Activated CD8-positive, alpha-beta memory T cell treated with anti-CD3 and anti-CD28 coated beads, Interleukin-2, amount 50 U/mL, for 4 hours (primary cell): ENCODE measurements at places on chromosomes 6 and 20.

DNA sequence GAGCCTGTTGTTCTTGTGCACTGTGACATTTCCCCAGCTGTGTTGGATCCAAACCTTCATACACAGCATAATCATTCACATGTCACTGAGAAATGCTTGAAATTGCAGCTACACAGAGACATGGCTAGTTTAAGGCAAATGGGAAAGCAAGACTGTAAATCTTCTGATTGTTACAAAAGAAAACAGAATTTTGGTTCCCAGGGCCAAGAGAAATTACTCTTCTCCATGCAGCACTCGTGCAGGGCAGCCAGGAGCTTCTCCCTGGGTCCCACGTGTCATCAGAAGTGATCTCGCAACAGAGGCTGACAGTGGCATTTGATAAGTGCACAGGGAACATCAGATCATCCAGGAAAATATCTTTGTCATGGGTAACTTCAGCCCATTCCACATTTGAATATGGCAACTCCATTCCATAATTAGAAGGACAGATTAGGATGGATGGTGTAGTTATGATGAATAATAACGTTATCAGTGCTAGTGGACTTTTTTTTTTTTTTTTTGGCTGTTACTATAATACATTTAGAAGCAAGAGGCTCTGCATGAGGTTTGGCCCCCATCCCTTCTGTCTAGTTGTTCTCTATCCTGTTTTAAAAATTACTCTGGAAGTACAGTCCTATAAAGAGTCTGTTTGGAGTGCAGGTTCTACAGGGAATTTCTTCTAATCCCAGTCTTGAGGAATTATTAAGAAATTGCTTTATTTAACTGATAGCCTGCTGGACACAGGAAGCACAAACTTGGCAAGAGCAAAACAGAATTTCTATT, 571.0 kb upstream of the NOX3 start:
- no peak for DNase-seq

- DNase-seq, result no peak
Observed at GRCh38 chr20:56458206-56458821, 10.1 kb upstream of the RTF2 start.

- DNase-seq, result no peak
Observed at GRCh38 chr6:912871-913835, 220.2 kb upstream of the EXOC2 start.

DNA sequence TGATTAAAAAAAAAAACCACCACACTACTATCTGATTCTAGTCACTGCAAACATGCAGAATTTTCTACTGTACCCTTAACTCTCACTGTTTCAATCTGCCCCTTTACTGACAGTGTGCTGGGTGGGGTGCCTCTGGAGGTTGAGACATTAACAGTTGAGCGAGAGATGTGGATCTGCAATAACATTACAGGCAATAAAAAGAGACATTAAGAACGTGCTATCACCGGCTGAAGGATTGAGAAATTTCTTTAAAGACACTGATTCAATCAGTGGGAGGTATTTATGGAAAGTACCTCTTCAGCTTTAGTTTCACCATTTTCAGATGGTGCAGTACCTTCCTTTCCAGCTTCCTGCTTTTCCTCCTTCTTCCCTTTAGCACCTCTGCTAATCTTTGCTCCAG, 32.5 kb downstream of the HMGN3 start:
- no peak for DNase-seq
